ENCODE measurements at places on chromosomes 16 and 17.

DNA sequence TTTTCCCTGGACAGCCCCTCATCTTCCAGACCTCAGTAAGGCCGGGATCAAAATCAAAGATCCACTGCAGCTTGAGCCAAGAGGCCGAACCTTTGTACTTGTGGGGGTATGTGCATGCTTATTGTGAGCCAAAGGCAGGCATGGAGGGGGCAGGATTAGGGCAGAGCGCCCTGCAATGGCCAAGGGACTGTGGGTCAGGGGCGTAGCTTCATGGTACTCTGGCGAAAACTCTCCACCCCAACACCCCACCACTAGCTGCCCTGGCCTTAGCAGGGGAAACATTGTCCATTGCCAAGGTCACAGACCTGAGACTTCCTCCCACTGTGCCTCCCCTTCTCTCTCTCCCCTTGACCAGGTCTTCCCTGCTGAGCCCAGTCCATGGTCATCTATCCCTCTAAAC, 90.1 kb downstream of the TMEM132E start:
- DNase-seq: no peak

DNA sequence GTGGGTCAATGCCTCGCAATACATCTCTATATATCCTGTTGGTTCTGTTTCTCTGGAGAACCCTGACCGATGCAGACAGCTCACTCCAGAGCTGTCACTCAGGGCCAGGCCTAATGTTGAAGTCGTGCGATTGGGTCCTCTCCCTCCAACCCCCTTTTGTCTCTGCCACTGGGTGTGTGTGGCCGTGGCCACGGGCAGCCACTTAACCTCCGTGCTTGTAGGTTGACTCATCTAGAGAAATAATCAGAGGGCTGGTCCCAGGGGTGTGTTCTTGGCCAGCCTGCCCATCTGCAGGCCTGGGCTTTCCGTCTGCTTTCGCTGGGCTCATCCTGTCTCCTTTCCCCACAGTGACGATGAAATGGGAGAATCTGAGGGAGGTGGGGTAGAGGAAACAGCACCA, 7.4 kb downstream of the ADAD2 start:
- DNase-seq: peak; percentile 31

- no peak for DNase-seq
These were observed 110.9 kb upstream of the NUDT7 start for GRCh38 chr16:77611386-77611785.

GRCh38 chr16:70657956-70658355, 11.6 kb downstream of the IL34 start:
- no peak for DNase-seq

- peak; percentile 68 for DNase-seq
These were observed 6.5 kb downstream of the NFATC3 start for GRCh38 chr16:68091380-68092261.

DNA sequence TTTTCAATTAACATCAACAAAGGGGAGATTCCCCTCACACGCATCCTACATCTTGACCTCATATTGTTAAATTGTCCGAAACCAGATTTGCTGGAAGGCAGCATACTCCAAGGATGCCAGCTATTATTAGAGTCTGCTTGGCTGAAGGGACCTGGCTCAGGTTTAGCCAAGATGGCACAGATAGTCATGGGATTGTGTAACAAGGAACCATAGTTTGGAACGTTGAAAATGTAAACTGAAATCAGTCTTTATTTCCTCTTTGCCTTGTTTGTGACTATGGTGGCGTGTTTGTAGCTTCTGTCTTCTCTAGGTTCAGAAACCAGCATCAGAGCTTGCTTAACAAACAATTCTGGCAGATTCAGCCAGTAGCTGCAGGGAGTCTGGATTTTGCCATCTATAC, 5.9 kb downstream of the ARSG start:
- DNase-seq: no peak

DNA sequence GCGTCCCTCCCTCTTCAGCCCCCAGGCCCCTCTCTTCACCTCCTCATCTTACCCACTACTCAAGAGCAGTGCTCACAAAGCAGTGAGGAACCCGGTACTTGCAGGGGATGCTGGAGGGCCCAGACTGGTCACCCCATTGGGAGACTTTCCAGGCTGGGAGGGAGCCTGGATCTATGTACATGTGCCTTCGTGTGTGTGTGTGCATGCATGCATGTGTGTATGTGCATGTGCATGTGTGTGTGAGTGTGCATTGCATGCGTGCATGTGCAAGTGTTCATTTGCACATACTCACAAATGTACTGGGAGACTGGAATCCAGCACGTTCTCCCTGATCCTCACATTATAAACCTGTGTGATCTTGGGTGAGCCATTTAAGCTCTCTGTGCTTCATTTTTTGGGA, 696.0 kb upstream of the EEF2KMT start:
- DNase-seq: no peak

GRCh38 chr17:82087961-82088837, 9.8 kb downstream of the FASN start:
- no peak for DNase-seq

DNA sequence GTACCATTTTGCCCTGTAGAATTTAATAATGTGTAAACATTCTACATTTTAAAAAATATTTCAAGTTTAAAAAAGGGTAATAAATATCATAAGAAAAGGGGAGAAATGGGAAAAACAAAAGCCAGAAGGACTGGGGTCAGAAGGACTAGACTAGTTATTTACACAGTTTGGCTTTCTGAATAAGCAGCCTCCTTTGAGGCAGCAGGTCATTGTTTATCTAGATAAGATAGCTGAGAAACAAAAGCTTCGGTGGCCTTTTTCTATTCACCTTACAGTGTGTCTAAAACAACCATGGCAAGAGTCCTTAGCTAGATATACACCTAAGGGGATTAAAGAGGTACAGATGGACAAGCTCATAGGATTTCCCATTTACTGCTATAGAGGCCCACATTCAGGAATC, 396.5 kb upstream of the PMFBP1 start:
- DNase-seq: no peak

DNA sequence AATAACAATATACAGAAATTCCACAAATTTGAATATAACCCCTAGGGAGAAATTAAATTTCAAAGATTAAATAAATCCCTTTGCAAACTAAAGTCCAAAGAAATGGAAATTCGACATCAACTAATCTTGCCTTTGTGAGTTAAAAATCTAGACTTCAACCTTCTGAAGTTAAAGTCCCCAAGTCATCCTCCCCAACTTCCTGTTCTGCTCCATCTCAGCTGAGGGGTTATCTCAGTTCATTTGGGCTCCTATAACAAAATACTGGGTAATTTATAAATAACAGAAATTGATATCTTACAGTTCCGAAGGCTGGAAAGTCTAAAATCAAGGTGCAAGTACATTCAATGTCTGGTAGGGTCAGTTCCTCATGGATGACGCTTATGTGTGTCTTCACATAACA, 22.8 kb upstream of the KDM6B start:
- no peak for DNase-seq

GRCh38 chr17:7712111-7712771, 5.3 kb upstream of the DNAH2 start:
- DNase-seq: no peak

GRCh38 chr16:67969254-67970039, 1.0 kb upstream of the SLC12A4 start:
- DNase-seq: no peak

DNA sequence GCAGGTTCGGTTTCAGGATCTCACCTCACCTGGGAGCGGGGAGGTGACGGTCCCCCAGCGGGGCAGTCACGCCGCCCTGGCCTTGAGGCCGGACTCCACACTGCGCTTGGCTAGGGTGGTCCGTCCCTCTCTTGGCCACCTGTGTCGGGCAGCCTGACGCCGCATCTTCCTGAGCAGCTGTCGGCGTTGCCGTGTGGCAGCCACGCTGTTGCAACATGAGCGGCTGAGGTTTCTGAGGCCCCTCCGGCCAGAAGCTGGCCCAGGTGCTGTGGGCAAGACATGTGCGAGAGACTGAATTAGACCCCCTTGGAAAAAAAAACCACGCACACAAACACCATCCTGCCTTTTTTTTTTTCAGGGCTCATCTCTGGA, 49.2 kb downstream of the IRF8 start:
- DNase-seq: no peak

DNA sequence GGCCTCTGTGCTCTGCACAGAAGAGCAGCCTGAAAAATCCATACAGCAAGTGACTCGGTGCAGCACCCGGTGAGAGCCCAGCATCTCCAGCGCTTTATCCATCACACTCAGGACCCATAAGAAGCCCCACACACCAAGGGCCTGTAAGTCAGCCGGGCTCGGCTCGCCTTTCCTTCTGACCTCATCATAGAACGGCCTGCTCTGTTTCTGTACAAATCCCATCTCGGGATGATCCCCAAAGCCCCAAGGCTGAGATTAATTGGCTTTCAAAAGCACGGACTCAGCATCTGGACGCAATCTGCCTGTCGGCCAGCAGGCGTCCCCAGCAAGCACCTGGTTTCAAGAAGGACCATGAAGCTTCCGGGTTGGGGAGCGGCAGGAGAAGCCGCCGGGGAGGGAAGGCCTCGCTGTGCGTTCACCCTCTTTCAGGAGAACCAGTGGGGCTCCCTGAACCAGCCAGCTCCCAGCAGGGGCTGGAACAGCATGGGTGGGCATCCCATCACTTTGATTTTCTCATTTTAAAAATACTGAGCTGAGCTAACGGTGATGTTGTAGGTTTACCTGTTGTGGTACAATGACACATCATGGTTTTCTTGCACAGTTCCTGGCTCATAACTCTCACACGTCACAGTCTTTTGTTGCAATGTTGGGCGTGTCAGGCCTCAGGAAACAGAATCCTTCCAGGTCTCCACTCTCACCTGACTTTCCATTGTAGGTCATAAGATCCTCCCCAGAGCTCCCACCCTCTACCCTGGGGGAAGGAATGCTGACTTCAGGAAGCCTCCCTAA, 6.7 kb downstream of the CCDC57 start:
- peak; percentile 86 for DNase-seq

DNA sequence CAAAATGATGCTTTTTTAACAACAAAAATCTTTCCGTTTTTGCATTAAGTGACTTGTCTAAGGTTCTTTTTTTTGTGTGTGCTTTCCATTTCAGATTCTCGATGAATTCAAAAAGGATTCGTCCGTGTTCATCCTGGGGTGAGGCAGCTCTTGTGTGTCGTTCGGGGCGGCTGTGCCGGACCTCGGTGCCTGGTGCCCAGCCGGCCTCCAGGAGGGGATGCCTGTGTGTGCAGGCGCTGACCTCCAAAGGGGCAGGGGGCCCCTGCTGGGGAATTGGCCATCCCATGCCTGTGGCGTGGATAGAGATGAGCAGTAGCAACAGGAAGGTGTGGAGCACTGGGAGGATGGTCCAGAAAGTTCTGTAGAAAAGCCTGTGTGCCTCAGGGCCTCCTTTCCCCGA, 101.7 kb downstream of the PLCG2 start:
- DNase-seq: no peak

DNA sequence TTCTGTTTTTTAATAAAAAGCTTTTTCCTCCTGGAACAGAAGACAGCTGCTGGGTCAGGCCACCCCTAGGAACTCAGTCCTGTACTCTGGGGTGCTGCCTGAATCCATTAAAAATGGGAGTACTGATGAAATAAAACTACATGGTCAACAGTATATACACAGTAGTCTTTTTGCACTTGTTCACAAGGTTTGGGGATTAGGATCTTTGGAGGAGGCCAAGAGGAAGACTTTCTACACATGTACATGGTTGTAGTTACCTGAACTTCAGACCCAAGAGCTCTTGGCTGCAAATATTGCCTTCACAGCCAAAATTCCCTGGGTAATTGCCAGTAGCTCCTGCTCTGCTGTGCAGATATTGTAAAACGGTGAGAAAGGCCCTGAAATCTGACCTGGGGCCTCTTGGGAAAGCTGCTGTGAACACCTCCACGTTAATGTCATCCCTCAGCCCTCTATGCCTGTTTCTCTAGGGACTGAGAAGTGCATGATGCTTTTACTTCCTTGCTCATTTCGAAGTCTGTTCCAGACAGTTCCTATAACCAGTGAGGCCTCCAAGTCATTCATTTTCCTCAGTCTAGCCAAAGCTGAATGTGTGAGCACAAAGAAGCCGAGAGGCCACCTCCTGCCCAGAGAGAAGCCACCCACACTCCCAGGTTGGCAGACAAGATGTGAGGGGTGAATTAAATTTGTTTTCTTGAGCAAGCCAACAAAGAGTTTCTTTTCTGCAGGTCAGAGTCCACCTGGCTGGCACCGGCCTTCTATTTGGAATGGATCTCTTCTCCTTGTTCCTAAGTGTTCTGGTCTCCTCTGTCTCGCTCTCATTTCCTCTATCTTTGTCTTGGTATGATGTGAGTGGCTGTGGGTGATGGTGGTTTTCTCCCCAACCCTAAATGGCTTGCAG, 15.9 kb downstream of the ANKRD40 start:
- DNase-seq: no peak

DNA sequence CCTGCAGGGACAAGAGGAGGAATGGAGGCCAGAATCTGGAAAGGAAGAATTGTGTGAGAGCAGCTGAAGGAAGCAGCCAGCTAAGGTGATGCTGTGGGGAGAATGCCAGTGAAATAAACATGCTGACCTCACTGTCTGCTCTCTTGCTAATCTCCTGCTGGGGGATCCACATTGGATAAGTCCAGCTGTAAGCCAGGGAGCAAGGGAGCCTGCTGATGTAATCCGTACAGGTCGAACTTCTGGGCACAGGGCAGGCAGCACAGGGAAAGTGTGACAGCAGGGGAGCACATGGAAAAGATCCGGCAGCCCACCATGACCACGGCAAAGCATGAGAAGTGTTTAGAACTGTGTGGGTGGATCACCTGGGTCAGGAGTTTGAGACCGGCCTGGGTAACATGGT, 7.5 kb upstream of the XPO6 start:
- no peak for DNase-seq

DNA sequence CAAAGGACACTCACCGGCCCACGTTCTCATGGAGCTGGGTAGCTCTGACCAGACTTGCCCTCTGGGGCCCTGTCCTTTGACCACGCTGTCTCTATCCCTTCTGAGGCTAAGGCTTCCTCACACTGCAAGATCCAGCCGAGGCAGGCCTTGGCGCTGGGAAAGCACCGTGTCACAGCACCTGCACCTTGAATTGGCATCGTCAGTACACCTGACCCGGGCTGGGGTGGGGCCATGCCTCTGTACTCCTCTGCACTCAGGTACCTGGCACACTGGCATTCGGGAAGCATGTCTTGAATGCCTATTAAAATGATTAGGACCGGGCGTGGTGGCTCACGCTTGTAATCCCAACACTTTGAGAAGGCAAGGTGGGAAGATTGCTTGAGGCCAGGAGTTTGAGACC, 6.0 kb downstream of the TBC1D24 start:
- no peak for DNase-seq

- DNase-seq: no peak
These were observed 6.0 kb downstream of the NKIRAS2 start for GRCh38 chr17:42025936-42026335.

Measured in RWPE1 (cell line).